ENCODE measurements at places on chromosomes 1 and 21.

GRCh38 chr21:21101911-21102310 is 103.7 kb downstream of the NCAM2 start:
- peak; percentile 13 for DNase-seq

- DNase-seq = no peak
Observed at GRCh38 chr1:205492774-205493173, 11.7 kb upstream of the CDK18 start.

- no peak for DNase-seq
Observed at GRCh38 chr1:211722277-211723175, 47.1 kb upstream of the NEK2 start.

DNA sequence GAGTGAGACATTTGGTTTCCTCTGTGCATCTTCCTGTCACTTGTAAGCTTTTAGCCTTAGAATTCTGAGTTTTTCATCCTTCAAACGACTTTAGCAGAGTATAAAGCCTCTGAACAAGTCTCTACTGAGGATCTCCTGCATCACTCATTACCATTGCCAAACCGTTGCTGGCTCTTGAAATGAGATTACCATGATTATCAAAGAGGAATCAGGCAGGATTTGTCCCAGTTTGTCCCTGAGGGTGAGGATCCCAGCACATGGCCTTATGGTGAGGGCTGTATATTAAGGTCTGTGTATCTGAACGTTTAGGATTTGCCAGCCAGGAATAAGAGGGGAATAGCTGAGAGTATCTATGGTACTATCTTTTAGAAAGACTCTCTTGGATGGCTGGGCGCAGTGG is 169.5 kb upstream of the L1TD1 start:
- no peak for DNase-seq

DNA sequence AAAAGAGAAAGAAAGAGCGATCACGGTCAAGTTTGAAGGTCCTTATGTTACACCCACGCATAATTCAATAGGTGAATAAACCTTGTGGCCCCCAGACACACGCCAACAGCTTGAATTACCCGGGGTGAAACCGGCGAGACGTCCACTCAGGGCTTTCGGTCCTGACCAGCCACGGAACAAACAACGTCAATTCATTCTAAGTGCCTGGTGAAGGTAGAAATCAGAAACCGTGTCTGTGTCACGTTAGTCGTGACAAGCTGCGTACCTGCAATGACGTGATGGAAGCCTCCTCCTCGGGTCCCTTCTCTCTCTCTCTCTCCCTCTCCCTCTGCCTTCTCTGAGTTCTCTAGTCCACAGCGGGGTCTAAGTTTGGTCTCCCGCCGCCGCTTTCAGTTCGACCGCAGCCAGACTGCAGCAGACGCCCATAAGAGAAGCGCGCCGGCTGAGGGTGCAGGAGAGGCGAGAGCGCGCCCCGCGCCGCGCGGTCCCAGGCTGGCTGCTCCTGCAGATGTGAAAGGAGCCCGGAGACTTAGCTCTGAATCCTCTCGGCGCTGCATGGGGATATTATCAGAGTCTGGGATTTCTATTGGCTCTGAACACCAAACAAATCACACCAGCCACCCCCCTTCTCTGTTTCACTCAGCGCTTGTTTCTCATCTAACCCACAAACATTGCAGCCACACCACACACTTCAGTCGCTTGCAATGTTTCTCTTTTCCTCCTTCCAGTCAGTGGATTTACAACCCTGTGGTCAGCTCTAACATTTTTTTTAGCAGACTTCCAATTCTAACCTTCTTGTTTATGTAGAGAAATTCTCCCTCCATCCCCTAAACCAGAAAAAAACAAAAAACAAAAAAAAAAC is at the start of gene GREM2:
Gene GREM2 (minus strand): TSS at position 537 of the 862 bp plus-strand sequence. CDS start 118,680 bp downstream, outside the sequence.
- no peak for DNase-seq

- no peak for DNase-seq
Observed at GRCh38 chr1:200861937-200862647, 10.7 kb upstream of the GPR25 start.

DNA sequence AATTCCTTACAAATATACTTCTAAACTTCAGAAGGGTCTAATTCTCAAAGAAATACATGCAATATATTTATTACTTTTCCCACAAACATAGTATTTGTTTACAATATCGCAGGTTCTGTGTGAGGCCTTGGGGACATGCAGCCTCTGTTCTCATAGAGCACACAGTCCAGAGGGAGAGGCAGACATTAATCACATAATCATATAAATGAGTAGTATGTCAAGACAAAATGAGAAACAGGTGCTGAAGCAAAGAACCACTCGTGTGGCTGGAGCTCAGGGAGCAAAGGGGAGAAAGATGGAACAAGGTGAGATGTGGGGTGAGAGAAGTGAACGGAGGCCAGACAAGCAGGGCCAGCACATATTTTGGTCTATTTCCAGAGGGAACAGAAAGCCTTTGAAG is 26.4 kb upstream of the MAGI3 start:
- no peak for DNase-seq

GRCh38 chr1:69252696-69253095 is 315.0 kb upstream of the LRRC7 start:
- no peak for DNase-seq

GRCh38 chr1:7227654-7228053 is 442.4 kb downstream of the CAMTA1 start:
- DNase-seq = no peak
